ENCODE measurements at places on chromosomes 3 and 15.

DNA sequence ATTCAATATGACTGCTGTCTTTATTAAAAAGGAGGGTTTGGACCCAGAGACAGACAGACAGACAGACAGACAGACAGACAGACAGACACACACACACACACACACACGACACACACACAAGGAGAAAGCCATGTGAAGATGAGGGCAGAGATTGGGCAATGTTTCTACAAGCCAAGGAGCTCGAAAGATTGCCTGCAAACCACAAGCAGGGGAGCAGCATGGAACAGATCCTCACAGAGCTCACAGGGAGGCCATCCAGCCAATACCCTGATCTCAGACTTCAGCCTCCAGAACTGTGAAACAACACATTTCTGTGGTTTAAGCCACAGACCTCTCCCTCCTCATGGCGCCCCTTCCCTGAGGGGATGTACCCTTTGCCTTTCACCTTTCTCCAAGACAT is 35.8 kb upstream of the ABHD2 start:
- no peak for DNase-seq

DNA sequence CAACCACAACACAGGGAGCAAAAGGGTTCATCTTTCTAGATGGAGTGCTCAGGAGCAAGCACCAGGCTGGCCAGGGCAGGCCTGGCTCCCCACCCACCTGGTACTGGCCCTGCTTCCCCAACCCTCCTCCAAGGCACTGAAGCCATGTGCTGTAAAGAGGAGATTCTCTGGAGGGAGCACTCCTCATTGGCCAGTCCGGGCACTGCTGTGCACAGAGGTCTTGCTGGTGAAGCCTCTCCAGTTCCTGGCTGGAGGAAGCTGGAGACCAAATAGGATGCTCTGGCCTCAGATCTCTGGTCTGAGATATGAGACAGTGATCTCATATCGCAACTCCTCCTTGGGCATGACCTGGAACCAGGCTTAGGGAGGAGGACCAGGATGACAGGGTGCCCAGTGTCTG is 7.7 kb upstream of the SEMA3F start:
- no peak for DNase-seq

GRCh38 chr3:187762792-187763191 is 17.5 kb upstream of the BCL6 start:
- DNase-seq = no peak

- no peak for DNase-seq
Observed at GRCh38 chr3:62521464-62522105, 148.2 kb upstream of the FEZF2 start.

Data from activated CD4-positive, alpha-beta T cell treated with anti-CD3 and anti-CD28 coated beads, Interleukin-2, amount 10 ng/mL, durations not matched to agents 7 days and 5 days (primary cell).